NCI-H446 treated with DMSO at 0.1 percent for 48 hours (cell line): ENCODE measurements at places on chromosomes 7 and 10.

- no peak for DNase-seq
Measured at GRCh38 chr7:37248396-37248861, 200.2 kb downstream of the ELMO1 start.

DNA sequence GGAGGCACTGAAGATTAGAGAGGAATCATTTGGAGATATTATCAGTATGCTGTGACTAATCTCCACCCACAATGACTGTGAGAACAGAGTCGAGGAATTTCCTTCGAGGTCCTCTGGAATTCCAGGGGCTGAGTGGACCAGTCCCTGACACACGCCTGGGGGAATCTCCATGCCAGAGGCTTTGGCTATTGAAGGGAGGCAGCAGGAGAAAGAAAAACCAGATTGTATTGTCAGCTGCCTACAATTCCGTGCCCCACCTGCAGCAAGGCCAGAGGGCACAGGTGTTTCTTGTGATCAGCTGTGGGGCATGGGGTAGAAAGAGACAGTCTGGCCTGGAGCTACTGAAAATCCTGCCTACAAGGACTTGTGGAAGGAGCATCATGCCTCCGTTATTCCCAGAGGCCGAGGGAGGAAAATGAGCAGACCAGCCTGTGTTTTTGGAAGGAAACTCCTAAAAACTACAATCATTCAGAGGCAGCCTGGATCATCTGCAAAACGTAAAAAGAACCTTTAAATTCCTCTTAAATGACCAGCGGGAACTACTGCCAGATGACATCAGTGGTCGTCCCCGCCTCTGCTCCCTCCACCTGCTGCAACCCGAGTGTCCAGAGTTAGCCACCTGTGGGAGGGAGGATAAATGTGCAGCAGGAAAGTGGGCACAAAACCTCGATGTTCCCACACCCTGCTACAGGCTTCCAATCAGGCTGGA is 25.4 kb upstream of the ANK3 start:
- no peak for DNase-seq

DNA sequence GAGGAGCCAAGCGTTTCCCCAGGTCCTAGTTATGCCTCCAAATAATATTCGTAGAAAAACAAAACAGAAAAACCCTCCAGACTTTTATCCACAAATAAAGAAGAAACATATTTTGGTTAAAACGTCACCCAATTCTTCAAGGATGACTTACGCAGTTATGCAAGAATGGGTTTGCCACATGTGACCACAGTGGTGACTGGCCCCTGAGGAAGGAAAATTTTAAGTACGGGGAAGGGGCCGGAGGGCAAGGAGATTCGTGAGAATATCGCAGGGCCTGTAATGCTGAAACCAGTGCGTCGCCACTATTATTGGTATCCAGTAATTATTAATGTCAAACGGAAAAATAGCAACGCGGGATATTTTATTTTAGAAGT is 537 bp upstream of the MRPS24 start:
- no peak for DNase-seq

- no peak for DNase-seq
Measured at GRCh38 chr7:29041991-29042390, 83.9 kb upstream of the TRIL start.

DNA sequence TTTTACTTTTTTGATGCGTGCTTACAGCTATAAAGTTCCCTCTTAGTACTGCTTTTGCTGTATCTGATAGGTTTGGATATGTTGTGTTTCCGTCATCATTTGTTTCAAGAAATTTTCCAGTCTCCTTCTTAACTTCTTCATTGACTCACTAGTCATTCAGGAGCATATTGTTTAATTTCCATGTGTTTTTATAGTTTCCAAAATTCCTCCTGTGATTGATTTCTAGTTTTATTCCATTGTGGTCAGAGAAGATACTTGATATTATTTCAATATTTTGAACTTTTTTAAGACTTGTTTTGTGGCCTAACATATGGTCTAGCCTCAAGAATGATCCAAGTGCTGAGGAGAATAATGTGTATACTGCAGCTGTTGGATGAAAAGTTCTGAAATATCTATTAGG is 75.5 kb upstream of the CREB5 start:
- no peak for DNase-seq

GRCh38 chr10:37680716-37681616 is 176.4 kb downstream of the ZNF248 start:
- no peak for DNase-seq

- peak; percentile 11 for DNase-seq
Measured at GRCh38 chr10:10320956-10321355, 696.7 kb upstream of the CELF2 start.

- DNase-seq = no peak
Measured at GRCh38 chr10:87966459-87966858, 103.0 kb downstream of the PTEN start.

DNA sequence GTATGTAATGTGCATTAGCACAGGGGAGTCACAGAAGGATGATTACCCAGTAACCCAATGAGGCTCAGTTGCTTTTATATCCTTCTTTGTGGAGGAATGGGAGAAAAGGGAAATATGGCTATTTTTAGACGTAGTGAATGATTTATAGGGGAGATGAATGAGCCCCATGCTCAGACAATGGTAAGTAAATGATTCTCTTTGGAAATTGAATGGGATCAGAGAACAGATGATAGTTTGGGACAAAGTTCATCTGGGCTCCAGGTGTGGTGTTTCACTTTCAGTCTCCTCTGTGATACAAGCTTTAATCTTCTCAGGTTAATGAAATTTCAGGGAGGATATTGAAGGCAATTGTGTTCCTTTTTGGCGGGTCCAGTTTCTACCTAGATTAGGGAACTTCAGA is 63.0 kb upstream of the MPP7 start:
- no peak for DNase-seq

GRCh38 chr10:79340646-79341244 is 6.5 kb upstream of the PPIF start:
- DNase-seq = no peak

DNA sequence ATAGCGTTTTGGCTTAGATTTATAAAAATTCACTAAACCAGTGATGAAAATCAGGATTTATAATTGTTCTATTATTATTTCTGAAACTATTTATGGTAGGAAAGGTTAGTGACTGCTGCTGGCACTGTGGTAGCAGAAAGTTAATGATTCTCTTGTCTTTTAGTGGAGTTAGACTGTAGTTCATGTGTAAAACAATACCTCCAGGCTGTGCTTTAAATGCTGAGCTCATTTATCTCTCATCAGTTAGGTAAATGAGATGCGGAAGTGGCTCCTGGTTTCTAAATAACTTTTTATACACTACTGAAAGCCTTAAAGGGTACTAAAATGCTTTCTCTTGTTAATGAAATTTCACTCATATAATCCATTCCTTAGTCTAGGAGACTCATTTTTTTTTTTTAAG is 326.8 kb upstream of the POT1 start:
- no peak for DNase-seq

- peak; percentile 22 for DNase-seq
Measured at GRCh38 chr10:112471878-112472487, 25.0 kb downstream of the VTI1A start.

- DNase-seq = no peak
Measured at GRCh38 chr7:133993547-133993946, 133.6 kb upstream of the LRGUK start.

DNA sequence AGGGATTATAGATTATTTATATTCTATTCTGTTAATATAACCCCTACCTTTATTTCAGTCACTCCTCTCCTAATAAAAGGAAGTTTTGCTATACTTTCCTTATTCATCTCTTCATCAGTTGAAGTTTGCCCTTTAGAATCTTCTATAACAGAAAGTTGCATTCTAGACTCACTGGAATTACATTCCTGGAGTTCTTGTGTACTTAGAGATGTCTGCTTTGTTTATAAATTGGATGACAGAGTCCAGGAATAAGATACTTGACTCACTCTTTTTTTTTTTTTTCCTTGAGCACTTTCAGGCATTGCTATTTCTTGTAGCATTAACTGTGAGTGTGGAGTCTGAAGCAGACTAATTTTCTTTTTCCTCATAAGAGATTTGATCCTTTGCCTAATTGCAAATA is 640.8 kb downstream of the XPNPEP1 start:
- DNase-seq = no peak

DNA sequence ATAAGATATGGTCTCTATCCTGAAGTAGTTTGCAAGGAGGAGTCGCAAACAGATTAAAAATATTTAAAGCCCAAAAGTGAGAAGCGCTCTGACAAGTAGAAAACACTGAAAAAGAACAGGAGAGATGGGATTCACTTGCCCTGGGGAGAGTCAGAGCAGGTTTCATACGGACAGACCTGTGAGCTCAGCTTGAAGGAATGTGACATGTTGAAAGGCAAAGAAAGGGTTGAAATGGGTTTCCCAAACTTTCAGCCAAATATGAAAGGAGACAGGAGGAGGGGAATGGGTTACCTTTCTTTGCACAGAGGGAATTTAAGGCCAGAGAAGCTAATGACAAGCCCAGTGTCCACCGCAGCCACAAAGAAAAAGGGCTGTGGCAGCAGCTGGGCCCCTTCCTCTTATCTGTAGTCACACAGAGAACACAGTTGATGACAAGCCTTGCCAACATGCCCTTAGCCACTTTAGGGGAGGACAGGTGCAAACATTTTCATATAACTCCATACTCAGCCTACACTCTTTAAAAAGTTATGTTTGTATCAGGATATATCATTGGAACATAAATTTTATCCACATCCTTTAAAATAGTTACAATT is 14.9 kb downstream of the HOXA1 start:
- no peak for DNase-seq

GRCh38 chr7:47100817-47101435 is 481.0 kb downstream of the TNS3 start:
- no peak for DNase-seq

- DNase-seq = no peak
Measured at GRCh38 chr10:117635826-117636225, 93.3 kb downstream of the EMX2 start.

GRCh38 chr10:3873728-3874461 is 88.9 kb upstream of the KLF6 start:
- DNase-seq = peak; percentile 14

DNA sequence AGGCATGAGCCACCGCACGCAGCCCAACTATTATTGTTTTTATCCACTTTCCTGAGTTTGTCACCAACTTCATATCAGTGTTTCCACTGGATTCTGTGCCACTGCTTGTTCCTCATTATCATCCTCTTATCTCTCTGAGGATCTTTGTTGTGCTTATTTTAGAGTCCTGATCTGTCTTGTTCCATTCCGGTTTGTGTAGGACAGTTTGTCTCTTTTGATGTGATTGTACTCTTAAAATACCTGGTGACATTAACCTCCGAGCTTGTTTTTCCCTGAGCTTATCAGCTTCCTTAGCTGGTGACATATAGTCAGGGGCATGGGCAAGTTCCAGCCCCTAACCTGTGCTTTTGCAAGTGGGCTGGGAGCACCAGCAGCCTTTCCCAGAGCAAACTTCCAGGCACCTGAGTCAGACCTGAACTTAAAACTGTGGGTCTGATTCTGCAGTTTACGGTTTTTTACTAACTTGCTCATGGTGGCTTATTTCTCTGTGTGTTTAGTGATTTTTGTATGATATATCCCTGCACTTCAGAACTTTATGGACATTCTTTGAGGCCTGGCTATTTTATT is 23.1 kb upstream of the FMC1 start:
- DNase-seq = no peak

GRCh38 chr10:124688386-124688785 is 55.8 kb downstream of the FAM53B start:
- DNase-seq = no peak

DNA sequence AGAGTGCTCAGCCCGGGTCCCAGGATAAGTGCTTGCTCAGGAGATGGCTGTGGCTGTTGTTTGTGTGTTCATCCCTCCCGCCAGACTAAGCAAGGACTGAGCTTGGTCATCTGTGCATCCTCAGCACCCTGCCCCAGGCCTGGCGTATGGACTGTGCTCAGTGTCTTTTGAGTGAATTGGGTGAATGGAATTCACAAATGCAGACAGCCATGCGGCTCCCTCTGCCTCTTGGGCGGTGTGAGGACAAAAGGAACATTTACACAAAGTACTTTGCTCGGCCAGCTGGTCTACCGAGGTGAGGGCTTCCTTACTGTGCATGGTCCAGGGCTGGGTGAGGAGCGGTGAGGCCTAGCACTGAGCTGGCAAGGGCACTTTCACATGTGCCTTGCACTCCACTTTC is 120.2 kb downstream of the CDH23 start:
- no peak for DNase-seq

GRCh38 chr7:157751406-157751805 is 414.6 kb downstream of the DNAJB6 start:
- DNase-seq = no peak

- no peak for DNase-seq
Measured at GRCh38 chr10:62305813-62306212, 37.2 kb upstream of the RTKN2 start.

DNA sequence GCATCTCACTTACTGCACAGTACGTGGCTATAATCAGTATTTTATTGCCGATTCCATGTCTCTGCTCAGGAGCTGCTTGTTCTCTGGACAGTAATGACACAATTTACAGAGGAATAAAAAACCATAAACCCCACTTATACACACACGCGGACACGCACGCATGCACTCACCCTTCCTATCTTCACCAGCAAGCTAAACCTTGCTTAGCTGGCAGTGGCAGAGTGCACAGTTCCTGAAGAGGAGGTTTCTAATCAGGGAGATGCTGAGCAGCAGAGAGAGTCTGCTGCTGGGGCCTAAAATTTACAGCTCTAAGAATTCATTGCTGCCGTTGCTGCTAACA is 66.3 kb downstream of the SND1 start:
- DNase-seq = no peak

- no peak for DNase-seq
Measured at GRCh38 chr7:134827889-134828288, 48.5 kb downstream of the CALD1 start.

DNA sequence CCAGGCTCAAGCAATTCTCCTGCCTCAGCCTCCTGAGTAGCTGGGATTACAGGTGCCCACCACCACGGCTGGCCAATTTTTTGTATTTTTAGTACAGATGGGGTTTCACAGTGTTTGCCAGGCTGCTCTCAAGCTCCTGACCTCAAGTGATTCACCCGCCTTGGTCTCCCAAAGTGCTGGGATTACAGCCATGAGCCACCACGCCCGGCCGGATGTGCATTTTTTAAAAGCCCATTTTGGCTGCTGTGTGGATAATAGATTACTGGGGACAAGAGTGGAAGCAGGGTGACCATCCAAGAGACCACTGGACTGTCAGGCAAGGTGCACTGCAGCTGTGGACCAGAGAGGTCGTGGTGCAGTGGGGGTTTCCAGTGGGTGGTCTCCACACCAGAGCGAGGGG is 21.4 kb downstream of the HKDC1 start:
- no peak for DNase-seq

- no peak for DNase-seq
Measured at GRCh38 chr10:125035136-125035535, 93.2 kb downstream of the ZRANB1 start.

- DNase-seq = no peak
Measured at GRCh38 chr7:129803546-129804081, 149.1 kb downstream of the UBE2H start.

- DNase-seq = no peak
Measured at GRCh38 chr7:17239683-17240521, 58.5 kb upstream of the AHR start.

- DNase-seq = no peak
Measured at GRCh38 chr7:79199266-79199665, 254.2 kb downstream of the MAGI2 start.

DNA sequence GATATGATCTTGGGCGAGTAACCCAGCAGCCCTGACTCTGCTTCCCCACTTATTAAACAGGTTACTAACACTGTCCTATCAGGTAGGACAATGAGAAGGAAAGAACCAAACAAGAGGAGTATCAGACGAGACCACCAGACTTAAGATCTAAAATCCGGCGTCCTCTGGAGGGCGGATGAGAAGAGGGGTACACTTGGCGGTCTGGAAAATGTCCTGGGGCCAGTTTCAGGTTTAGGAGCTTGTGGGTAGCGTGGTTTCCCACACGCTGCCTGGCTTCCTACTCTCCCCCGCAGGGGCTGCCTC is 635 bp downstream of the ZNF32 start:
- DNase-seq = no peak

GRCh38 chr10:61076572-61077114 is 132.7 kb upstream of the RHOBTB1 start:
- DNase-seq = no peak
